Fibroblast of pulmonary artery (primary cell): ENCODE measurements at places on chromosomes 16 and 17.

- DNase-seq: no peak
Observed at GRCh38 chr17:81967244-81967532, 6.2 kb upstream of the NOTUM start.

DNA sequence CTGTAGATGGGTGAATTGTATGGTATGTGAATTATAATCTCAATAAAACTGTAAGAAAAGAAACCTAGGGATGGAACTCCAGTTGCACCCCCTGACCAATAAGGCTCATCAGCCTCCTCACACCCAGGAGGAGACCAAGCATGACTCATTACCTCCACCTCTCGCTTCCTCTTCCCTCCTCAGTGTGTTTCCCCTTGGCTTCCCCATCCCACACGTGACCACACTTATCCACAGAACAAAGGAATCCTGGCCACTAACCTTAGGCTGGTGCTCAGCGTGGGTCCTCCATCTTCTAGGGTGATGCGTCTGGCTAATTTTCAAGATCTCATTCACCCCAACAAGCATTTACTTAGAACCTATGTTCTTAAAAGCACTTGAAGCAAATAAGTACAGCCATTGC lies 36.2 kb upstream of the MAP3K14 start:
- DNase-seq: no peak

DNA sequence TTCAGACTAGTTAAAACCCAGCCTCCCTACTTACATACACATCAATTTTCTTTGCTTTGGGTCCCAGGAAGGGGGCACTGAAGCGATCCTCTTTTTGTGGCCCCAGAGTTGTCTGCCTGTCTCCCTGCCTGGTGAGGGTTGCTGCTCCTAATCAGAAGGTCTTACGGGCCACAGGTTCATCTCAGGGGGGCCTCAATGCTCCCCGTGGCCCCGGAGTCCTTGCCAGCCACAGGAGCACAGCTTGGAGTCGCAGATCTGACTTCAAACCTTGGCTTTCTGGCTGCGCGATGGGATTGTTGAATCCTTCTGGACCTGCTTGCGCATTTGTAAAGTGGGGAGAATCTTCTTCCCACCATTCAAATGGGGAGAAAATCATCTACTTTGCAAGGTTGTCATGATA lies 44.8 kb upstream of the MYH10 start:
- DNase-seq: no peak

GRCh38 chr17:7240375-7240774 lies 1.1 kb upstream of the PHF23 start:
- DNase-seq: no peak

- DNase-seq: peak; percentile 39
Observed at GRCh38 chr16:72768591-72768990, 279.3 kb downstream of the ZFHX3 start.

- no peak for DNase-seq
Observed at GRCh38 chr17:82370471-82371332, 863 bp upstream of the UTS2R start.

DNA sequence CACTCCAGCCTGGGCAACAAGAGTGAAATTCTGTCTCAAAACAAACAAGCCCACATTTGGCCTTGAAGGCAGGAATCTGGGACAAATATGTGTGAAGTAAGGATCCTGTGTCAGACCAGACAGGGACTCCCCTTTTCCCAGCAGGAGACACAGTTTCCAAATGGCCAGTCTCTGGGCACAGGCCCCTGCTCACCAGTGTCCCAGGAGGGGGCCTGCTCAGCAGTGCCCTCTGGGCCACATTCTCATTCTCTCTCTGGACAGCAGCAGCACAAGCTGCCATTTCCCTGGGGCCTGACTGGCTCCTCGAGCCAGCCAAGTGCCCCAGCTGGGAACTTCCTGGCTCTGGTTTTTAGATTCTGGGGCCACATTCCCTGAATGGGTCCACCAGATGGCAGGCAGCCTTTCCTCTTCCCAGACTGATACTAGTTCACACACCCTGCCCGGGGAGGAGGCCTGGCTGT lies 11.7 kb upstream of the MNT start:
- peak; percentile 33 for DNase-seq

GRCh38 chr16:89786474-89787364 lies 29.7 kb downstream of the FANCA start:
- DNase-seq: no peak

DNA sequence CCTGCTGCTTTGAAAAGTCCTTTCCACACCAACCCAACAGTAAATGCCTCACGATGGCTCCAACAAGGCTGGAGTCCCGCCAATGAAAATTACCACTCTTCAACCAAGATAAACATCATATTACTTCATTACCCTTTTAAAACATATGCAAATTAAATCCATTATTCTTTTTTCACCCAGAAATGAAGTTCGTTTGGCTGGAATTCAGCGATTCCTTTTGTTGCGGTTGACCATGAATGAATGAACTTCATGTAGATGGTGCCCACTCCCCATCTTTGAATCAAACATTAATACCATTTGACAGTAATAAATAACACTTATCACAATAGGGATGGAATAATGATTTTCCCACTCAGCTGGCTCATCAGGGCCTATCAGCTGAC lies 211.5 kb upstream of the TOX3 start:
- DNase-seq: no peak

DNA sequence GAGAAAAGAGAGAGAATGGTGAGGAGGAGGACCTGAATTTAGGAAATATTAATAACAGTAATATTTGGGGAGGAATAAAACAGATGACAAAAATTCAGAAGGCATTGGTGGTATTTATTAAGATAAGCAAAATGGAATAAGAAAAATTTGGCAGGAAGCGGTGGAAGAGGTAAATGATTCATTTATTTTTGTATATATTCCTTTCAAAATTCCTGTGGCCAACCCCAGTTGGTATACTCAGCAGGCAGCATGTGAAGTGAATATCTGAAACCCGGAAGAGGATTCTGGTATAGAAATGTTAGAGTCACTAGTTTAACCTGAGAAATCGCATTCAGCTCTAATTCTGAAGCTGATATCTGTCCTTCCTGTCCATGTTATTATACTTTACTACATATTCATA lies 792.0 kb downstream of the KCNJ2 start:
- no peak for DNase-seq

DNA sequence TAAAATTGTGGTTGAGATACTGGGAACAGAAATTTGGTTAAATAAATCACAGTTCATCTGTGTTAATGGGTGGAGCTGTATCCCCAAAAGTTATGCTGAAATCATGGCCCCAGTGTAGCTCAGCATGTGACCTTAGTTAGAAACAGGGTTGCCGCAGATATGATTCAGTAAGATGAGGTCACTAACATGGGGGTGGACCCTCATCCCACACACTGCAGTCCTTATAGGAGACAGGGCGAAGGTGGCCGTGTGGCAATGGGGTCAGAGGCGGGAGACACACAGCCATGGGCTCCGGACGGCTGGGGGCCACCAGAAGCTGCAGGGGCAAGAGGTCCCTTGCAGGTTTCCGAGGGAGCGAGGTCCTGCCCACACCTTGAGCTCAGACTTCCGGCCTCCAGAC lies 10.7 kb downstream of the GALNS start:
- DNase-seq: no peak

DNA sequence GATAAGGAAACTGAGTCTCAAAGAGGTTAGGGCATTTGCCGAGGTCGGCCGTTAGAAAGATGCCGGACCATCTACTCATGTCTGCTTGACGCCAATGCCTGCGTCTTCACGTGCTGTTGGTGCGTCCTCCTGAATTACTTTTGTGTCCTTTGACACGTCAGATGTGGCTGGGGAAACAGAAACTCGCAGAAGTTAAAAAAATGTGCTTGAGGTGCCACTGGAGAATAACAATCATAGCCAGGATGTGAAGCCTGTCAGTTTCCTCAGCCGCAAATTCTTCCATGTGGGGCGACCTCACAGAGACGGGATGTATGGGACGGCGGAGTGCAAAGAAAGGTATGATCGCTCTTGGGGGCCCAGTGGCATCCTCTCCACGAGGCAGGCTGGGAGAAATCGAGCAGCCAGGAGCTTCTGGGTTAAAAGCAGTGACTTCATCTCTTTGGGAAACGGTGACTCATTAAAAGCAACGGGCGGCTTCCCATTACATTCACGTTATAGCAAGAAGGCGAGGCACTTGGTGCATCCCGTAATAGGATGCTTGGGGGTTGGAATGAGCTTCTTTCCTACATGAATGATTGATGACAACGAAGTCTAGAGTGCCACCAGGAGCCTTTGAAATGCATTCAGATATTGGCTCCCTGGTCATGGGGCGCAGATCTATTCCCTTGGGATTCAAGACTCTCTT lies 67.8 kb downstream of the BMERB1 start:
- peak; percentile 87 for DNase-seq

- DNase-seq: no peak
Observed at GRCh38 chr16:74503412-74503811, 82.1 kb upstream of the CLEC18B start.

DNA sequence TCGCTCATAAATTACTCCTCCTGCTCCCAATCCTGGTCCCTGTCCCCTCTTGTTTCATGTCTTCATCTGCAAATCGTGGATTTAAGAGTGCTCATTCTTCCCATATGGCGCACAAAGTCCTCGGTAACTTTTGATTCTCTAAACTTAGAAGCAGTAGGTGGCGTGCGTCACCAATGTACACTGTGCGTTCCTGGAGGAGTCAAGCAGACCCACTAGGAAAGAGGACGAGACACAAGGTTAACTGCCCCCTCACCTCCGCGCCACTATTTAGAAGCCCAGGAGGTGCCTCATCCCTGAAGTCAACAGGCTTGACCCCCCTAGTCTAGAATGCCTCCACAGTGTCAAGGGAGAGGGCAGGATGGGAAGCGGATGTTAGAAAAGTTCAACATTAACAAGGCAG lies 2.9 kb downstream of the SLC13A5 start:
- DNase-seq: no peak

GRCh38 chr16:3158510-3159314 lies 23.9 kb downstream of the ZNF213 start:
- DNase-seq: peak; percentile 83

DNA sequence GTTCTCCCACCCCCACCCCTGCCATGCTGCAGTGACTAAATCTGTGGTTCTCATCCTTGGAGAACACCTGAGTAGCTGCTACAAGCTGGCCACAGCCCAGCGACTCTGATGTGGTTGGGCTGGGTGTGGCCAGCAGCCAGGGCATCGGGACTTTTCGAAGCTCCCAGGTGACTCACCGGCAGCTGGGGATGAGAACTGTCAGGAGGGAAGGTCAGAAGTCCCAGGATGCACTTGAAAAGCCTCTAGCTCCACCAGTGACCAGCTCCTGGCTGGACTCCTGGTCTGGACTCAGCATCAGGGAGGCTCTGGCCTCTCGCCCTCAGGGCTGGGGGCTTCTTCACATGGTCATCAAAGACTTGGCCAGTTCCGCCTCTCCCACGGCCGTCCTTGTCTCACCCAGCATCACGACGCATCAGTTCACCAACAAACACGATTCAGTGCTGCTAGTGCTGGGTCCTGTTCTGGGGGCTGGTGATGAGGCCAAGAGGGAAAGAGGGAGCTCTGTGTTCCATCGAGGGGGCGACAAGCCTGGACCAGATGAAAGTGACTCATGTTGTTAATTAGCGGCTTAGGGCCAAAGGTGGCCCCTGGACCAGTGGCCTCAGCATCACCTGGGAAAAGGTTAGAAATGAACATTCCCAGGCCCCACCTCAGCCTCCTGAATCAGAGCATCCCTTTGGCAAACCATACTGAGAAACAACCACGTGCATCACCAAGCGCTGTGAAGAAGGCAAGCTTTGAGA lies 3.9 kb upstream of the C17orf99 start:
- DNase-seq: peak; percentile 17

DNA sequence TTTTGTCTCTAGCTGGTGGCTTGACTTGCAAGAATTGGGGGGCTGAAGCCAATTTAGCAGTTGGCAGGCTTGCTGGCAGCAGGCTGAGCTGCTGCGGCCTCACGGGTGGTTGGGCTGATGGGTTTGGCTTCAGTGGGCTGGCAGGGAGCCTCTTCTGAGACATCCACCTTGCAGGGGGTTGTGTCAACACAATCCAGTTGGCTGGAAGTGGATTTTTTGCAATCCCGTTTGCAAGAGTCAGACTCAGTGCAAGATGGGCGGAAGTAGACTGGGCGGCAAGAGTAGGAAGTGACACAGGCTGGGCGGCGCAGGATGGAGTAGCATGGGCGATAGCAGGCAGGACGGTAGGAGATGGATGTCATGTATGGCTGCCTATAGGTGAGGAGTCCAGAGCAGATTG lies 1.5 kb downstream of the KRTAP16-1 start:
- no peak for DNase-seq

GRCh38 chr16:72957303-72958277 lies 90.3 kb downstream of the ZFHX3 start:
- no peak for DNase-seq

GRCh38 chr17:75475851-75476250 lies 19.4 kb downstream of the TMEM94 start:
- peak; percentile 47 for DNase-seq
